Pulmonary artery endothelial cell (primary cell): ENCODE measurements at places on chromosomes 2 and 18. TPM values are rescaled to one million over a fixed set of nuclear protein-coding genes. Genes with fewer than 3 reads are reported as not detected.

- no peak for DNase-seq
Measured at GRCh38 chr2:98483257-98483861, 38.7 kb downstream of the INPP4A start.

- DNase-seq: no peak
Measured at GRCh38 chr2:159035790-159036411, 67.5 kb downstream of the TANC1 start.

GPC1 gene
- 18.6 and 27.2 TPM in 2 replicates for total RNA-seq

GRCh38 chr2:70647873-70648481 is 94.4 kb upstream of the TGFA start:
- no peak for DNase-seq

- DNase-seq: no peak
Measured at GRCh38 chr2:97849881-97850528, 136.6 kb downstream of the ZAP70 start.

CYP27C1 gene
- not detected in 2 replicates for total RNA-seq

FAM110C gene
- 0.26 TPM in 1 of 2 replicates, not detected in the other for total RNA-seq

DES gene
- not detected in 2 replicates for total RNA-seq

DNA sequence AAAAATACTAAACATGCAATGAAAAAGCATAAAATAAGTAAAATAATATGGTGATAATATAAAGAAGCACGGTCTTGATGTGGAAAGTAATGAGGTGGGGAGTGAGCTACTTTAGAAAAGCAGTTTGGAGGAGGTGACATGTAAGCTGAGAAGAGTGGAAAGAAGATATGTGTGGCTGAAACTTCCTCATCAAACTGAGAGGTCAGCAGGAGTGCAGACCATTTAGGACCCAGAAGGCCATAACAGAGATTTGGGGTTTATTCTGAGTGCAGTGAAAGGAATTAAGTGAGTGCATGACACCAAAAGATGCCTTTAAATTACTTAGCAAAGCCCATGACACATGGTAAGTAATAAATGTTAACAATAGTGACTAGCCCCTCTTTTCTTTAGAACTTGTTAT is 24.4 kb upstream of the TMEM182 start:
- DNase-seq: no peak

- DNase-seq: no peak
Measured at GRCh38 chr2:203728321-203728720, 21.9 kb downstream of the CD28 start.

GRCh38 chr18:9563331-9563730 is 51.0 kb downstream of the PPP4R1 start:
- DNase-seq: no peak

DNA sequence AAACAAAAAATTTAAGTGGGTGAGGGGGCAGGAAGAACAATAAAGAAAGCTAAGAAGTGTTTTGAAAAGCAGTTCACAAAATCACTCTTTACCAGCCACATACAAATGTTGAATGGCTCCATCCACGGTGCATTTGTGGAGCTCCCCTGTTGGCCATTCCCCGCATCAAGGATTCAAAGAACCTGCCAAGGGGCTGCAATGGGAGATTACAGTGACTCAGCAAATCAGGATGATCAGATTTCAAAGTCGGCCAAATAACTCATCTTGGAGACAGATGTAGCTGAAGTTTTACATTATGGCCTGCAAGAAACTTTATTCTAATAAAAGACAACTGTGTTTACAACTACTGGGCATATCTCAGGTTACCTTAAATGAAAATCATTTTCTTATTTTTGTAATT is 26.9 kb downstream of the COL4A3 start:
- DNase-seq: no peak

HRH4 gene
- 0.07 TPM in 1 of 2 replicates, not detected in the other for total RNA-seq

DNA sequence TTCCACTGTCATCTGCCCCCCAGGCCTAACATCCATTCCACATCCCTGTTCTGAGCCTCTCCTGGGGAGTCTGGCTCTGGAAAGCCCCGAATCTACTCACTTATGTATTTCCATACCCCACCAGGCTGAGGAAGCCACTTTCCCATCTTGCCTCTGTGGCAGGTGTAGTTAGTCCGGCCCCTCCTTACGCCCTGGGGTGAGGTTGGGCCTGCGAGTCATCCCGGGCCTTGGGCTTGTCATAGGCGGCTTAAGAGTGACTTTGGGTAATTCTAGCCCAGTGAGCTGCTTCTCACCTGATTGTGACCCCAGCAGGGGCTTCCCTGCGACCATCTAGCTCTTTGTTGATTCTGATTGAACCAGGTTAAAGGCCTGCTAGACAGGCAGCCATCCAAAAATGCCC is 21.1 kb downstream of the PCARE start:
- DNase-seq: no peak

GRCh38 chr2:115609978-115610377 is 1167.5 kb downstream of the DPP10 start:
- no peak for DNase-seq

- no peak for DNase-seq
Measured at GRCh38 chr2:70936979-70937811, 1.5 kb downstream of the ATP6V1B1 start.

GRCh38 chr2:239910404-239910803 is 114.7 kb downstream of the NDUFA10 start:
- DNase-seq: no peak

- no peak for DNase-seq
Measured at GRCh38 chr18:39329496-39330275, 1764.1 kb upstream of the CELF4 start.

IL1RL2 gene
- total RNA-seq: 0.20 and 0.81 TPM in 2 replicates

LONRF2 gene
- not detected in 2 replicates for total RNA-seq

- DNase-seq: no peak
Measured at GRCh38 chr2:40352041-40352702, 99.7 kb downstream of the SLC8A1 start.

ANKRD30B gene
- total RNA-seq: not detected in 2 replicates

SULT1C4 gene
- 4.8 and 7.0 TPM in 2 replicates for total RNA-seq

KIAA2012 gene
- not detected in 2 replicates for total RNA-seq

CNDP1 gene
- total RNA-seq: not detected in 2 replicates

DNA sequence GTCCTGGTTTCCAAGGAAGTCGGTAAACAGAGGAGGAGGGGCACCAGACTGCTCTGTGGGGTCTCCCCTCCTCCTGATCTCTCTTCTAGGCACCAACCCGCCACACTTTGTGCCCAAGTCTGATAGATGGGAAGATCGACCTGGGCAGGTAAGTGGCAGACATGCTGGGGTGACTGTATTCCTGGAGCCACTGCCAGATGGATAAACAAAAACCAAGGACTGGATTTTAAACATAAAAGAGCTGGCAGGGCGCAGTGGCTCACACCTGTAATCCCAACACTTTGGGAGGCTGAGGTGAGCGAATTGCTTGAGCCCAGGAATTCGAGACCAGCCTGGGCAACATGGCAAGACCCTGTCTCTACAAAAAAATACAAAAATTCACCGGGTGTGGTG is 181.2 kb downstream of the ANAPC1 start:
- DNase-seq: no peak

DNA sequence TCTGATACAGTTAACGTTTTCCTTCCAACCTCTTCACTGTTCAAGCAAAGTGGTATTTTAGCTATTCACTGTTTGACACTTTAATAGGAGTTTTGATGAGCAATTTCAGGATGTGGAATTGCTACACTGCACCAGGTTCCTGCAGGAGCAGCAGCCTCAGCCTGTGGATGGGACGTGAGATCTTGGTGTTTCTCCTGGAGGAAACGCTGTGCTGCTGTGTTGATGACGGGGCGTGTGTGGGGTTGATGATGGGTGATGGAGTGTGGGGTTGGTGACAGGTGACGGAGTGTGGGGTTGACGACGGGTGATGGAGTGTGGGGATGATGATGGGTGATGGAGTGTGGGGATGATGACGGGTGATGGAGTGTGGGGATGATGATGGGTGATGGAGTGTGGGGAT is 98.9 kb downstream of the RTP5 start:
- DNase-seq: no peak

DNA sequence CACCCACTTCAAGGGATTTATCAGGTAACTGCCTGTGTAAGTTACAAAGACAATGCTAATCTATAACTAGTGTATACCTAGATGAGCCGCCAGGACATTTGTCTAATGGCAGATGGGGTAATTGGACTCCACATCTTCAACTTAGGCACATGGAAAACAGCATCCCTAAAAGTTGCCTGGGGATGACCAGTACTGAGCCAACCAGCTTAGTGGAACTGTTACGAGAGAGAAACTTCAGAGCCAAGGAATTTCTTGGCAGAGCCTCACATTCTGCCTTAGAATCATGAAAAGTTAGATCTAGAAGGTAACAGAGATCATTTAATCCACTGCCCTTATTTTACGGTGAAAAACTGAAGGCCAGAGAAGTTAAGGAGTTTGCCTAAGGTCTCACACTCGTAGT is 15.5 kb upstream of the CLASP1 start:
- no peak for DNase-seq

DNA sequence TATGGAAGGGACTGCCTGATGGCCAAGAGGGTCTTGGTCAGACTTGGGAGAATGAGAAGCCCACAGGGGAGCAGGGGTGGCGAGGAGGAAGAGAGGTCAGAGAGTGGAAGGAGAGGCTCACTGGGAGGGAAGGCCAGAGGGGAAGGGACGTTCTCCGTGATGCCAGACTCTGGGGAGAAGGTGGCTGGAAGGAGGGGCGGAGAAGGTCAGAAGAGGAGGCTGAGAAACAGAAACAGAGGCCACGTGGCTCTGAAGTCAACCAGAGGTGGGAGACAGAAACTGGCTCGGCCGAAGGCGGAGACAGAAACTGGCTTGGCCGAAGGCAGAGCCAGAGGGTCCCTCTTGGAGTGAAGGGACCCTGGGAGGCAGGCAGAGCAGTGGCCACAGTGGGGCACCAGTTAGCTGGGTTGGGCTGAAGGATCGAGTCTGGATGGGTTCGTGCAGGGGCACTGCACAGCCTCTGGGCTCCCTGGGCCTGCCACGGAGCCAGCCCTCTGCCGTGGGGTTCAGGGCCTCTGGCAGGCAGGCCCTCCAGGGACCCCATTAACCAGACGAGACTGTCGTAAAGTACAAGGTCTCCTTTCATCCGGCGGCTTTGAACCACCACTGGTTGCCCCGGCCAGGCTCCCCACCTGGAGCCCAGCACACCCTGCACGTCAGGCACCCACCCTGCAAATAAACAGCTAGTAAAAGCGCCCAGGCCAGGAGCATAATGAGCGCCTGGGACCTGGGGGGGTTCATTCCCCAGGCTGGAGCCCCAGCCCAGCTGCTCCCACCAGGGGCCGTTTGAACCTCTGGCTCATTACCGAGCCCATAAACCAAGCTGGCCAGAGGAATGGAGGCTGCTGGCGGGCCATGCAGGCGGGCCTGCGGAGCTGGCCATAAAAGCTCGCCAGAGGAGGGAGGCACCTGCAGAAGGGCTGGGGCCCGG is 218.8 kb downstream of the DYSF start:
- DNase-seq: no peak

- DNase-seq: no peak
Measured at GRCh38 chr18:9334973-9335696, 562 bp downstream of the TWSG1 start.

DNA sequence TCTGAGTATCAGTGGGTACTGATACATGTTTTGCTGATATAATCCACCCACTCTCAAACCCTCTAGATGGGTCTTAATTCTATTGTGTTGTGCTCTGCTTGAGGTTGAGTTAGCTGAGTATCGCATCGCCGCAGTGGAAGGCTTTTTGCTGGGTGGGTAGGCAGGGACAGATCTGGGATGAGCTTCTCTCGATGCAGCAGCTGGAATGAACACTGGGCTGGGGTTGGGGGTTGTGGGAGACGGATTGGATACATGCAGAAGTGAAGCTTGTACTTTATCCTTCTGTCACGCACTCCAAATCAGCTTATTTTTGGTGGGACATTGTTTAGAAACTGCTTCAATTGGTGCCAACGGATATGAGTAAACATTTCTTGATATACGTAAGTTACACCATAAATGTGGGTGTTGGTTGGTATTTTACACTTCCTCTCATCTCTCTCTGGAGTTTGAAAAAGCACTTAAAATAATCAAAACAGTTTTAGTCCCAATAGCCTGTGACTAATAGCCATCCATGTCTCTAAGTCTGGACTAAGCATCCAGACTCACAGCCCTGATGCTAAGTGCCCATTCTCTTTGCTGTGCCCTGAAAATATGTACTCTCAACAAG is 107.1 kb downstream of the POLE4 start:
- no peak for DNase-seq

GRCh38 chr2:18525236-18525635 is 35.2 kb downstream of the RDH14 start:
- DNase-seq: no peak
